ENCODE measurements at places on chromosomes 5 and 9. TPM values are rescaled to one million over a fixed set of nuclear protein-coding genes. Genes with fewer than 3 reads are reported as not detected.

The DHX29 gene
- 31.6 TPM for total RNA-seq

The PCDH1 gene
- 90.6 TPM for total RNA-seq

DNA sequence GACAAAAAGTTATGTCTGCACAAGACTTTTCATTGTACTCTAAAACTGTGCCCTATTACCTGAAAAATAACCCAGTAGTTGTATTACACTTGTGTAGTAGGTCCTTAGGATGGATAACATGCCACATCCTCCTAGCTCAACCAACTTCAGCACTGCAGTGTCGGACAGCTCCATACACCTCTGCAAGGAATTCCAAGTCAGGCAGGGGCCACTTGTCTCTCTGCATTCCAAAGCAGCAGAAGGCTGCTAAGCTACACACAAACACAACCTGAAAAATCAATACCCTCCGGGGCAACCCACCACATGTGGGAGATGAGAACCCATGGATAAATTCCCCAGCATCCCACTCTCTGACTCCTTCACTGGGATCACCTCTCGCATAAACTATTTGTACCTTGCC is 50.2 kb downstream of the MED10 start:
- peak; percentile 29 for DNase-seq

- DNase-seq: no peak
These were observed 371.9 kb downstream of the CETN3 start for GRCh38 chr5:90037646-90038045.

DNA sequence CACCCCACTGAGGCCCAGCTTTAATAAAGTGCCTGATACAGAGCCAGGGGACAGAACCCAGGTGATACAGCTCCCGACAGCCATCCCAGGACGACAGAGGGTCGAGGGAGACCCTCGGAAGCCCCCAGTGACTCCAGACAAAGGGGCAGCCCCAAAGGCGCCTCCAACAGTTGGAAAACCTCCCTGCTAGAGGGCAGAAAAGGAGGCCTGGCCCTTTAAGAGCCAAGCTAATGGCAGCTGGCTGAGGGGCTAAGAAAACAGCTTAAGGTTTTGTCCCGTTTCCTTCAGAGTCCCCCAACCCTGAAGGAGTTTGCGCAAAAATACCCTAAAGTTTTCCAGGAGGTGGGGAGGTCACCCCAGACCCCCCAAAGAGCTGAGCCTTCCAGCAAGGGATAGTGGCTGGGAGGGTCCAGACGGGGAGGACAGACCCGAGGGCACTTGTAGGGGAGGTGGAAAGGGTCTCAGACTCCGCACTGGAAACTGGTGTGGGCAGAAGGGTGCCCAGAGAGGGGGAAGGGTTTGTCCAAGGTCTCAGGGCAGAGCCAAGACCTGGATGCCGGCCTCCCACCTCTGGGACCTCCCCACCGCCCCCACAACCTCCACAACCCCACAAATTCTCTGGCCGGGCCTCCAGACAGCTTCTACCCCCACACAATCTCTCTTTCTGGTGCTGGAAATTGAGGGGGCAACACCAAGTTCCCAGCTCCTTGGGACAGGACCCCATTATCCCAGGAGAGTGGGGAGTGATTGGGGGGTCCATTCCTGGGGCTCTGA is 8.2 kb upstream of the AK1 start:
- DNase-seq: no peak

GRCh38 chr5:32790411-32790951 is 79.4 kb downstream of the NPR3 start:
- DNase-seq: no peak
